ENCODE measurements at places on chromosomes 6 and 20.
A peak's percentile ranks its signal among the peaks of the same experiment; 100 is the strongest.

DNA sequence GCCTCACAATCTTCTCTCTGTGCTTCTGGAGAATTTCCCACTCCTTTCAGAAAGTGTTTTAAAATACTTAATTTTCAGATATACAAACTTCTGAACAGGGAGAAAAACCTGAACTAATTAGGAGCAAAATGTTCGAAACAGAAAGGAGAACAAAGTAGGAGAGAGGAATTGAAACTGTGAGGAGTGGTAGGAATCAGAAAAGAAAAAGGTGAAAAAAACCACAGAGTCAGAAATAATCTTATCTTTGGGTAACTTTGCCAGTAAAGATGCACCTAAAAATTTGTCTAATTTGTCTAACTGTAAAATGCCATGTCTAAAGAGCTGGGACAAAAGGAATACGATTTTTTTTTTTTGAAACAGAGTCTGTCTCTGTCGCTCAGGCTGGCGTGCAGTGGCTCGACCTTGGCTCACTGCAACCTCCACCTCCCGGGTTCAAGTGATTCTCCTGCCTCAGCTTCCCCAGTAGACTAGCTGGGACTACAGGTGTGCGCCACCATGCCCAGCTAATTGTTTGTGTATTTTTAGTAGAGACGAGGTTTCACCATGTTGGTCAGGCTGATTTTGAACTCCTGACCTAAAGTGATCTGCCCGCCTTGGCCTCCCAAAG lies 4.7 kb upstream of the RIPOR2 start:
- DNase-seq = no peak

DNA sequence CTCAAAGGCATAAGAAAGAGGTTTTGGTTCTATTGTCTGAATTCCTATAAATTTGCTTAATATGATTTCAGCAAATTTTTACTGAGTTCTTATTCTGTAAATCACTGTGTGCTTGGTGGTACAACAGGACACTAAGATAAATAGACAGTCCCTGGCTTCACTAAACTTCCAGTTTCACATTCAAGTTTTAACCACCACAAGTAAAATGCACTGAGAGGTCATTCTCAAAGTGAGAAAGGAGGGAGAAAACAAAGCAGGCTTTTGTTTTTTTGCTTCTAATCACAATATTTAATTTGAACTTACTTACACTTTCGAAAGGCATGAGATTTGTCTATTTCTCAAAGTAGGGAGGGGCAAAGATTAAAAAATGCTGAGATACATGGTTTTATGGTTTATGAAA lies 445.7 kb downstream of the CDC5L start:
- no peak for DNase-seq

DNA sequence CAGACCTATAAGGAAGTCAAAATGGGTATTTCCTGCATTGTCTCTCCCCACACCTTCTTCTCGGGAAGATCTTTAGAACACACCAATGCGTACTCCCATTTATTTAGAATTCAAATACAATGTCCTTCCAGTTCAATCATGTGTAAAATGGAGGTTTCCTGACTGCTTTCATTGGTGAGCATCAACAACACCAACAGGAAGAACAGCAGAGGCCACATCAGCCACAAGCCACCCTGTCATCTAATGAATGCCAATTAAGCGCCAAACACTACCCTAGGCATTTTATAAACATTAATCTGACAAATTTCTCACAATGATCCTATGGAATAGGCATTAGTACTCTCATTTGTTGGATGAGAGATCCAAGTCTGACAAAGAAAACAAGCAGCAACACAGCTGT lies 68.4 kb upstream of the SMLR1 start:
- DNase-seq = no peak

DNA sequence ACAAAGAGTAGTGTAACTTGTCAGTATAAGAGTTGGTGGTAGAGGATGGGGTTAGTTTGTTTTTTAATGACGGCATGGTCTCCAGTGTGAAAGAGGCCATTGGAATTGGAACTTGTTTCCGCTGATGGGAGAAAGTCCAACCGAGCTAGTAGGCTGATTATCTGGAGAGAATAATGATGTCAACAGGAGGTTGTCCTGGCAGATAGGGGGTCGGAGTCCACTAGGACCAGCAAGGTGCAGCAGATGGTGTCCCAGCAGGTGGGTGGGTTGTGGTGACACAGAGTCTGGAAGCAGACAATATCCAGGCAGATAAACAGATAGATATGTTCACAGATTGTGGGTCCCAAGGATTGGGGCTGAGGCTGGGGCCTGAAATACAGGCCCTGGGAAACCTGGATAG lies 35.1 kb downstream of the PKIB start:
- DNase-seq = no peak

DNA sequence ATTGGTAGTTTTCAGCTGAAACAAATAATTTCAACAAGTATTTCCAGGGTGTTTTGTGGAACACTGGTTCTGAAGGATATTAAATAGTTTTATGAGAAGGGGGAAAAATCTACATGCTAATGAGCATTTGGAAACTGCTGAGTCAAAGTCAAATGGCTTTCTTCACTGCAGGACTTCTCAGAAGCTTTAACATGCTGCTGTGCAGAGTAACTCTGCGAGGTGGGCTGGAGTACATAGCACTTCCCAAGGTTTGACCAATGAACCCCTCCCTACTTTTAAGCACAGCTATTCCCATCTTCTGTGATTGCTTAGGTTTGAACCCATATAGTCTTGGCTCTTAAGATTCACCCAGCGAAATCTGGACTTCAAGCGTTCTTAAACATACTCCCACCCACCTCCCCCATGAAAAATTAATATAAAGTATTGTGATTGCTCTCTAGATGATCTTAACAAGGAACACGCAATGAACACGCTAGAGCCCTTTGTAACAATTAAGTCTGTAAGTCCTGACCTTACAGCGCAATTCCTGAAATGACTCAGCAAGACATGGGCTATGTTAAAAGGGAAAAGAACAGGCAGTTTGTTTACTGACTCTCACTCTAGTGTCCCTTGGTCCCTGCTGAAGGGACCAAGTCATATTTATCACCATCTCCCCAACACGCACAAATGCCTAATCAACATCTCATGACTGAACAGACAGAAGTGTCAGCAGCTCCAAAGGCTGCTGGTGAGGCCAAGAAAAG lies 105.2 kb downstream of the NFATC2 start:
- DNase-seq = no peak

DNA sequence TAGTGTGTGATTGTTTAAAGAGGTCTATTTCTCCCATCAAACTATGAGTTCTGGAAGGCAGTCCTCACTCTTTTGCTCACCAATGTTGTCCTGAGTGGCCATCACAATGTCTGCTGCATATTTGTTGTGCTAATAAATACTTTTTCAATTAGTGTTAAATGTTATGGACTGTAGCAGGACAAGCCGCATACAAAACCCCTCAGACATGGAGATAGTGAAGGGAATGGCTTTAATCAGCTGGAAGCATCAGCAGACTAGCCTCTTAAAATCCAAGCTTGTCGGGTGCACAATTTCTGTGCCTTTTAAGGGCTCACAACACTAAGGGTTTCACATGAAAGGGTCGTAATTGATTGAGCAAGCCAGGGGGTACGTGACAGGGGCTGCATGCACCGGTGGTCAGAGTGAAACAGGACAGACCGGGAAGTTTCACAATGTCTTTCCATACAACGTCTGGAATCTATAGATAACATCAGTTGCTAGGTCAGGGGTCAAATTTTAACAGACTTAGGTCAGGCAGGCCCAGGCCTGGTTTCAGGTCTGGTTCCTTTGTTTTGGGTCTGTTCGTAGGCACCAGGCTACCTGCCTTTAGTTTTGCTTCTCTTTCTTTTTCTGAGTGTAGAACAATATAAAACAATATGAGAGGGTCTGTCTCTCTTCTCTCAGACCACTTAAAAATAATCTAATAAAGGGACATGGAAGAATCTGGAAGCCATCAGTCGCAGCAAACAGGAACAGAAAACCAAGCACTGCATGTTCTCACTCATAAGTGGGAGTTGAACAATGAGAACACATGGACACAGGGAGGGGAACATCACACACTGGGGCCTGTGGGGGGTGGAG lies 327.6 kb upstream of the HTR1E start:
- no peak for DNase-seq

GRCh38 chr6:136696783-136697364 lies 95.4 kb downstream of the MAP3K5 start:
- no peak for DNase-seq

DNA sequence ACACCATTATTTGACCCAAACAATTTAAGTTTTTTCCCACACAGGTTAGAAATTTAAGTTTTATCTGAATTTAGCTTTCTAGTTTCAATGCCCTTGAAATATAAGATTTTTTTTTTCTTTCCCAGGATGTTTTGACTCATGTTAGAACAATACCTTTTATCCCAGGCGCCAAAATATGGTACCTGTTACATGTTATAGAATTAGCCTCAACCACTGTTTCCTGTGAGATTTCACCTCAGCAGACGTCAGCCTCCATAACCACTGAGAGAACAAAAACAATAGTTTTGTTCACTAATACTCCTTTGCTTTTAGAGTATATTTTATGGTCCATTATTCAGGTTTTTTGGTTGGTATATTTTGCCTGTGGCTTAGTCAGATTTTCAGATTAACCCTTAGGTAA lies 302.9 kb downstream of the CDKAL1 start:
- no peak for DNase-seq

DNA sequence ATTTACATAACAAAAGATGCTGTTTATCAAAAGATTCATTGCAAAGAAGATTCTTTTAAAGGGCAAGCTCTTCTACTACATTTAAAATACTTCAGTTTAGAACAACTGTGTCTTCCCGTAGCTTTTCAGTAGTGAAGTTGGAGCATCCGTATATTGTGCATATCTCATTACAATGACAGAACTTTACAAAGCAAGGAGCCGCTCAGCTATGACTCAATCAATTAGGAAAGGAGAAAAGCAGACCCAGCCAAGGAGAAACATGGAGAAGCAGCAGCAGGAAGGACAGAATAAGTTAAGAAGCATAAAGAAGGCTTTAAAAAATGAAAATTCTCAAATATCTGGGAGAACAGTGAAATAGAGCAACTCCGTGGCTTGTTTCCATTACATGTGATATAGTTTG lies 132.6 kb upstream of the SMLR1 start:
- DNase-seq = no peak

GRCh38 chr6:170048615-170049256 lies 242.1 kb downstream of the DLL1 start:
- DNase-seq = peak; percentile 4

DNA sequence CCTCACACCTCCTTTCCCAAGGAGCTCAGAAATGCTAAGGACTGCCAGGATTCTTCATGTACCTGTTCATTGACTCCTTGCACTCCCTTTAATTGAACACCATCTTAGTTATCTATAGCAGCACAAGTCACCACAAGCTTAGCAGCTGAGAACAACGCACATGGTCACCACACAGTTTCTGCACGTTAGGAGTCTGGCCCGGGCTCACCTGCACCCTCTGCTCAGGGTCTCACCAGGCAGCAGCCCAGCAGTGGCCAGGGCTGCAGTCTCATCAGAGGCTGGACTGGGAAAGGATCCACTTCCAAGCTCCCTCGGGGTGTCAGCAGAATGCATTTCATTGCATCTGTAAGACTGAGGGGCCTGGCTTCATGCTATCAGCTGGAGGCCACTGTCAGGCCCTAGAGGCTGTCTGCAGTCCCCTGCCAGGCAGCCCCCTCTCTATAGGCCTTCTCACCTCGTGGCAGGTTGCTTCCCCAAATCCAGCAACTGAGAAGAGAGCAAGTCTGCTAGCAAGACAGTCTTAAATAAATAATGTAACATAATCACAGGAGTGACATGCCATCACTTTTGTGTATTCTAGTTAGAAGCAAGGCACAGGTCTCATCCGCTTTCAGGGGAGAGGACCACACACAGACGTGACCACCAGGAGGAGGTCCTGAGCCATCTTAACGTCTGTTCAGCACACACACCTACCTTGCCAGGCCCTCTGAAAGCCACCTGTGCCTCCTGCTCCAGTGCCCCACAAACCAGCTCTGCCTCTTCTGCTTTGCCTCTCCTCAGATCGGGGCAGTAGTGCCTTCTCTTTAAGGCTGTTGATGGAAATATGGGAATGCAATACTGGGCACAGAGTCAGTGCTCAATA lies 165.2 kb upstream of the CST7 start:
- DNase-seq = no peak

DNA sequence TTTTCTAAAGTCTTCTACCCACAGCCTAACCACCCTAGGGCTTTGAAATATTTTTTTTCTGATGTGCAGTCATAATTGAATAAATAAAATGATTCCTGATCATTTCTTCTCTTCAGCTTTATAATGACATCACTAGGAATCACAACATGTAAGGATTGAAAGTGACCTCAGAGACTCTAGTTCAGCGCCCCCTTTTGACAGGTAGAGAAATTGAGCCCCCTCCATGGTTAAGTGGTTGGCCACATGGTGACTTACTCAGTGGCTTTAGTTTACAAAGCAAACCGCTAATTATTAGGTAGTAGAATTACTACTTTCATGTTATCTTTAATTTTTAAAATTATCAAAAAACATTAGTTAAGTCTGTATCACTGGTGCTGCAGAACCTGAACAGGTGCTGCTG lies 13.3 kb upstream of the SLC2A12 start:
- no peak for DNase-seq

DNA sequence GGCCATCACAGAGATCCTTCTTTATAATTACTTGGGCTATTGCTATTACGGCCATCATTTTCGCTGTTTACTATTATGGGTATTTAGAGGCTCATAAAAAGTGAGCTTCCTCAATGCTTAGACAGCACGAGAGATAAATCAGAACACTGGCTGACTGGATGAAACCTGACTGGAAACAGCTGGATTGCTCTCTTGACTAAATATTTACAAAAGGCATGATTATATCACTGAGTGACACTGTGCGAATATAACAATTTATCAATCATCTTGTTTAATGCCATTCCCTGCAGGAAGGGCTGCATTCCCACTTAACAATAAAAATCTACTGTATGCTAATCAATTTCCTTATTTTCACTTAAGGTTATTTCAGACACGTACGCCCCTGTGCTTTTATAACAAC lies 260.1 kb upstream of the ARID1B start:
- DNase-seq = no peak

GRCh38 chr6:148885136-148885865 lies 138.5 kb downstream of the UST start:
- no peak for DNase-seq

- DNase-seq = no peak
Observed at GRCh38 chr6:156449128-156449527, 328.1 kb upstream of the ARID1B start.

- DNase-seq = peak; percentile 47
Observed at GRCh38 chr6:27890445-27891319, 21.5 kb downstream of the OR2B2 start.

GRCh38 chr6:28522594-28523240 lies 3.0 kb upstream of the GPX5 start:
- DNase-seq = no peak

GRCh38 chr6:143655541-143655940 lies 22.2 kb upstream of the PHACTR2 start:
- DNase-seq = no peak
